ENCODE measurements at places on chromosomes 1 and 21.

DNA sequence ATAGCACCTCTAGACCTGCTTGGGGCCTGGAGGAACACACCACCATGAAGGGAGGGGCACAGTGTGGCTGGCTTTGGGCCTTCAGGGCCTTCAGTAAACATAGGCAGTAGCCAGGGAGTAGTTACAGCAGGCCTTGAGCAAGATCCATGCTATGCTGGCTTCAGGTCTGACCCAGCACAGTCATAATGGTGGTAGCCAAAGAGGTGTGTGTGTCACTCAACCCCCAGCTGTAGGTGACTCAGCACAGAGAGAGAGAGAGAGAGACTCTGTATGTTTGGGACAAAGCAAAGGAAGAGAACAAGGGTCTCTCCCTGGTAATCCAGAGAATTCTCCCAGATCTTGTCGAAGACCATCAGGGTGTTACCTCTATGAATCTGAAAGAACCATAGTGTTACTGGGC, 250.5 kb upstream of the PKN2 start:
- no peak for DNase-seq

- peak; percentile 16 for DNase-seq
These were observed 632 bp downstream of the PEX19 start for GRCh38 chr1:160284220-160284781.

DNA sequence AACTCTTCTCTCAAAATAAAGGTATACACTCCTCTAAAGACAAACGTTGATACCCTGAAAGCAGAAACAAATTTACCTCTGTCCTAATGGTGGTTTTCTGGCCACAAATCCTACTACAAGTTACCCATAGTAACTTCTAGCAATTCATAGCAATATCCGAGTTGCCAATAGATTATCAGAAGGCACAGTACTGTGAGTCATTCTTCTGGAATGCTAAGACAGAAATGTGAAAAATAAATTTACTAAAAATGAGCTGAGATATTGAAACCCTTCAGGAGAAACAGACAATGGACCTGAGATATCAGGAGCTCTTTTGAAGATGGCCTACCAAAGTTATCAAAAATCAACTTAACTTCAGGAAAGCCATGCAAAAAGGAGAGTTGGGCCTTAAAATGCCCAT, 715.0 kb upstream of the ADAMTS5 start:
- no peak for DNase-seq

GRCh38 chr1:94866164-94866807, 46.1 kb downstream of the SLC44A3 start:
- no peak for DNase-seq

DNA sequence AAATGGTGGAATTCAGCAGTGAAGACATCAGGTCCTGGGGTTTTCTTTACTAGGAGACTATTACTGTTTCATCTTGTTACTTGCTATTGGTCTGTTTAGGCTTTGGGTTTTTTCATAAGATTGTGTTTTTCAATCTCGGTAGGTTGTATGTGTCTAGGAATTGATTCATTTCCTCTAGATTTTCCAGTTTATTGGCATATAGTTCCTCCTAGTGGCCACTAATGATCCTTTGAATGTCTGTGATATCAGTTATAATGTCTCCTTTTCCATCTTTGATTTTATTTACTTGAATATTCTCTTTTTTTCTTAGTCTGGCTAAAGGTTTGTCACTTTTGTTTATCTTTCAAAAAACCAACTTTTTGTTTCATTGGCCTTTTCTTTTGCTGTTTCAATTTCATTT, 233.0 kb downstream of the RWDD3 start:
- no peak for DNase-seq

DNA sequence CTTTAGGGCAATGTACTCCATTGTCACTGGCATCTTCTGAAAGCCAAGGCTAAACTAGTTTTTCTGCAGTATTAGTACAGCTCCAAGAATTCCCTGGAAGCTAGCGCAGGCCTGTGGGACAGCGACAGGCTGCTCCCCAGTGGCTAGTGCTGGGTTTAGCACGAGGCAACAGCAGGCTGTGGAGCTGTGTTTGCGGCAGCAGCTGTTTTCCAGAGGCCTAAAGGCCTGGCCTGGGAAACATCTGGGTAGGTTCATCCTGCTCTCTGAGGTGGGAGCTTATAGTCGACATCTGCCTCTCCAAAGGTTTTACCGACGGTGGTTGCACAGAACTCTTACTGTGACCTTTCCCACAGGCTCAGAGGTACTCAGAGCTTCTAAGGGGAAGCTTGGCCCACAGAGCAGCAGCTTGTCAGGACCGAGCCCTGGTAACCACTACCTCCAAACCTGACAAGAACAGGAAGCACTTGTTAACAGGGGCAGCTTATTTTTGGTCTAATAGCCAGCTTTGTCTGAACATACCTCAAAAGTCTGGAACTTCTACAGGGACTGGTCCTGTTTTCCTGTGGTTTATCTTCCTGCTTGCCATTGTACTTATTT, 17.2 kb downstream of the CC2D1B start:
- no peak for DNase-seq

- peak; percentile 77 for DNase-seq
These were observed 15.9 kb downstream of the TMEM63A start for GRCh38 chr1:225866061-225866837.

All from stimulated activated naive CD8-positive, alpha-beta T cell treated with anti-CD3 and anti-CD28 coated beads, Interleukin-15, amount 100 ng/mL, for 72 hours (primary cell).